ENCODE measurements at places on chromosomes 3 and 15.

- DNase-seq = no peak
Observed at GRCh38 chr15:59154243-59154642, 49.3 kb downstream of the CCNB2 start.

DNA sequence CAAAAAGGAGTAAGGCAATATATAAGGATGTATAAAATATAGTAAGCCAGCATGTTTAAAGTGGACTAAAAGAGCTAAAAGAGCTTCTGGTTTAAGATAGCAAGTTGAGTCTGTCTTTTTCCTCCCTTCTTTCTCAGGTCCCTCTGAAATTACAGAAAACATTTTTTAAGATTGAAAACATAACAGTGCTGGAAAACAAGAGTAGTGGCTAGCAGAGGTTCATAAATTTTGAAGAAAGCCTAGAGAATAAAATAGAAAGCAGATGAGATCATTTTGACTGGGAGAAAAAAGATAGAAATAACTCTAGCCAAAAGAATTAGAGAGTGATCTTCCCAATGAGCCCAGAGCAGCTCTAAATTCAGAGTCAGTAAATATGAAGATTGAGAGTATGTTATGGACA, 41.9 kb downstream of the ATP8B4 start:
- DNase-seq = no peak

DNA sequence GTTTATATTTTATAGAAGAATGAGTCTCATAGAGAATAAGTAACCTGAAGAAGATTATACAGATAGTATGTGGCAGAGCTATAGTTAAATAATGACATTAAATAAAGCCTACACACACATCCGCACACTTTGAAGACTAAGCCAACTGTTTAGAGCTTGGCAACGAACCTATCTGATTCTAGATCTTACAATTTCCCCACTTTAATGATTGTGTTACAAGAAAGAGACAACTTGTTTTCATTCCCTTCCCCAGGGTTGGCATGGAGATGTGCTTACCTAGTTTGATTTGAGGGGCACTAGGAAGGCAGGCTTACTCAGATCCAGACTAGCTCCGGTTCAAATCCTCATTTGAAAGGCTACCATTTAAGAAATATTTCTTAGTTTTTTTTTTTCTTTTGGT, 61.9 kb upstream of the CBLB start:
- no peak for DNase-seq

DNA sequence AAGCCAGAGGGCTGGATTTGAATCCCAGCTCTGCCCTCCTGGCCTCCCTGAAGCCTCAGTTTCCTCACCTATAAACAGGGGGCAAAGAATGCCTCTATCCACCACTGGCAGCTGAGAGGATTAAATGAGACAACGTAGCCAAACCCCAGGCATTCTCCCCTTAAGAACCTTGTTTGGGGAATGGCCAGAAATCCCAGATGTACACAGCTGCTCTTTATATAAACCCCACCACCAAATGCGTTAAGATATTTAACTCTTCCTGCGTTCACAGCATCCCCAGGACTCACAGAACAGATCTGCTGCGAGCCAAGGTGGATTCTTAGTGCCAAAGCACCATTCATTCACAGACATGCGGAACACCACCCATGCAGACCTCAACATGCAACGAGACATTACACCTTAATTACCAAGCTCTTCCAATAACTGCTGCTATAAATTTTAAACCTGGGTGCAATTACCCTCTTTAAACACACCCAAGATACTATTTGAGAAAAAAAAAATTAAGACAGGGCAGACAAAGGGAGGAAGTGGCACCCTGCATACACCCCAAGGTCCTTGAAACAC, 5.2 kb downstream of the TLE3 start:
- no peak for DNase-seq

GRCh38 chr3:158649791-158650190, 5.5 kb downstream of the GFM1 start:
- DNase-seq = no peak

DNA sequence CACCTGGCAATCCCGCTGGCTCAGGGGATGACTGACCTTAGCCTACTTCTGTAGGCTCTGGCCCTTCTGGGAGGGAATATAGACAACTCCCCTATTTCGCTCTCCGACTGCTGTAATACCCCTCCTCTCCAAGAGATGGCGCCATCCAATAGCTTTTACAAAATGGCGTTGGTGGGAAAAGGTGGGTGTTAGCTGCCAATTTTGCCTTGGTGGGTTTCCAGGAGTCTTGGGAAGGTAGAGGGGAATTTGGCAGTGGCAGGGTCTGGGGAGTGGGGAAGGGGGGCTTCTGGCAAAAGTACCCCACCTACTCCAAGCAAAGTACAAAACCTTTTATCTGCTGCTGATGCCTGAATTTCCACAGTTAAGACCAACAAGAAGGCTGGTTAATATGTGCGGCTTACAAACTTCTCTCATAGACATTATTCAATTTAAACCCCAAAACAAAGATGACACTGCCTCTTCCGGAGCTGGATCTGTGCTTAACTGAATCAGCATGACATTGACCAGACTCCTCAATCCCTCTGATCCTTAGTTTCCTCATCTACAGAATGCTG, 62.1 kb downstream of the RASGRF1 start:
- DNase-seq = no peak

DNA sequence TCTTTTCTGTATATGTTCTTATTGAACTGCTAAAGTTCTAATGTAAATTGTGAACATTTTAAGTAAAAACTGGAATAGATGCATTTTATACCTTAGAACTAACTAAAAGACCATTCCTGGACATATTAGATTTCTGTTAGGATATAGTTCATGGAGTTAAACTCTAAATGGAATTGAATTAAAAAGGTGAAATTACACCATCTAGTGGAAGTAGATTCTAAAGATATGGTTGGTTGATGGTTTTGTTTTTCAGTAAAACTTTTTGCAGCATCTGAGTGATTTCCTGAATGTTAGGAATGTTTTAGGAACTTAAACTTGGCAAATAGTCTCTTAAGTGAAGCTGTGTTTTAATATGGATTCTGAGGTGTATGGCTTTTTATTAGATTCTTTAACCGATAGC, 96.8 kb downstream of the SLMAP start:
- no peak for DNase-seq

DNA sequence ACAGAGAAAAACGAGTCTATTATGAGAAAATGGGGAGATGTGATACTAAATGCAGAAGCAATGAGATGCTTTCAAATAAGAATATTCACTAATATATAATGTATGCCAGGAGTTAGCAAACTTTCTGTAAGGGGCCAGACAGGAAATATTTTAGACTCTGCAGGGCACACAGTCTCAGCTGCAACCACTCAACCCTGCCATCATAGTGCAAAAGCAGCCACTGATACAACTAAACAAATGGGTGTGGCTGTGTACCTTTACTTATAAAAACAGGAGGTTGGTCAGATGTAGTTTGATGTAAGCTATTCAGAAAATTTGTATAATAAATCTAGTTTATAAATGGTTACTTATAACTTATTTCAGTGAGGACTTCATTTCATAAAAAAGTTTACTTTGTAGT, 78.1 kb downstream of the FBXL22 start:
- DNase-seq = no peak

DNA sequence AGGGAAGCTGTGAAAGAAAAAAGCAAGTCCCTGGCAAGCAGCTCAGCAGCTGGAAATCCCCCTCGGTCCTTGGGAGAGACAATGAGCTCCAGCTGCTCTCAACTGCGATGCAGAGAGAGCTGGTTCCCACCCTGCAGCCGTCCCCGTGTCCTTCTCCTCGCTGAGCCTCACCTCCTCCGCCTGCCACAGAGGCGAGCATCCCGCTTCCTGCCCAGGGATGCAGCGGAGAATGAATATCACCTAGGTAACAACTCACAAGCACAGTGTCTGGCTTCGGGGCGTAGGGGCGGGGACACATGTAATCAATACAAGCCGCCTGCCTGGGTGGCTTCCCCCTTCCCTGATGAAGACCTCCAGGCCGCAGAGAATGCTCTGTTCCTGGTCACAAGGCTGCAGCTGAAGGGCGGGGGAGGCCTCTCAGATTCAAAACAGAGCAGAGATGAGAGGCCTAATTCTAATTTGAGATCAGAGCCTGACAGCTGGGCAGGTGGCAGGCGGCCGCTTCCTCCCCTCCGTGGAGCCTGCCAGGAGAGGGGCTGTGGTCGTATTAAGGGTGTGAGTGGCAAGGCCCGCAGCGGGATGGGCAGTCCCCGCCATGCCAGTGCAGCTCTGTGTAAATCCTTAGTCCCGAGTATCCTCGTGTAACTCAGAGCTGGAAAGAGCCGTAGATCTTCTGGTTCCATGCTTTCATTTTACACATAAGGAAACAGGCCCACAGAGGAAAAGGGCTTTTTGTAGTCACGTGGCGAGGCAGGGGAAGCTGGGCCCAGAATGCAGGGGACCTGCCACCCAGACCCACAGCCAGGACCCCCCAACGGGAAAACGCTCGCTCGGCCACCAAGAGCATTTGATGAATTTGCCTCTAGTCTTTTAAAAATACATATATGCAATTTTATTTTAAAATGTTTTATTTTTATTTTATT, 24.3 kb downstream of the ZDHHC19 start:
- DNase-seq = no peak

DNA sequence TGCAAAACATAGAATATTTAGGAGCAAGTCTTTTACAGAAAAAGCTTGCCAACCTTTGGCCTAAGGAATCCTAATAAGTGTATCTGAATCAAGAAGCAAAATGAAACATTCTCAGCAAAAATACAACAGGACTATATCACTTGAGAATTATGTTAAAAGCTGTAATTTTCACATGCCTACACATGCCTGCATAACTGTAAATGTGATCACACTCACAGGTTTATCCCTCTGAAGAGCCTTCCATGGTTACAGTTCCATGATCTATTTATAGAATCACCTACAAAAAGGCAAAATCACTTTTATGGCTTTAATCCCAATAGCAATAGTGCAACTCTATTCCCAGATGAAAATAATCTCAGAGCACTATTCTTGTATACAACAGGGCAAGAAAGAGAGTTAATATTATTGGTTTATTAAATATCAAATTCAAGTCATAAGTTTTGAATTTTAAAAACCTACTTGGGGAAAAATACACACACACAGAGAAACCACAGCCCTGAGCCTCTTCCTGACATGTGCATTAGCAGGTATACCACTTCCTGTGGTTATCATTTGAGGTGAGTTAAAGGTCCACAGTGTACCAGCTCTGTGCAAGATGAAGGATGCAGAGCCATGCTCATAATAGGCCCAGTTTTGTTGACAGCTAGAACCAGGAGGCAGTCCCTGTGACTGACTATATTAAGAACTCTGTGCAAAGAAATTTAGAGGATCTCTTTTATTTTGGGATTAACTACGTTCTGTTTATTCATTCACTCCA, 252.5 kb upstream of the TGFBR2 start:
- no peak for DNase-seq

DNA sequence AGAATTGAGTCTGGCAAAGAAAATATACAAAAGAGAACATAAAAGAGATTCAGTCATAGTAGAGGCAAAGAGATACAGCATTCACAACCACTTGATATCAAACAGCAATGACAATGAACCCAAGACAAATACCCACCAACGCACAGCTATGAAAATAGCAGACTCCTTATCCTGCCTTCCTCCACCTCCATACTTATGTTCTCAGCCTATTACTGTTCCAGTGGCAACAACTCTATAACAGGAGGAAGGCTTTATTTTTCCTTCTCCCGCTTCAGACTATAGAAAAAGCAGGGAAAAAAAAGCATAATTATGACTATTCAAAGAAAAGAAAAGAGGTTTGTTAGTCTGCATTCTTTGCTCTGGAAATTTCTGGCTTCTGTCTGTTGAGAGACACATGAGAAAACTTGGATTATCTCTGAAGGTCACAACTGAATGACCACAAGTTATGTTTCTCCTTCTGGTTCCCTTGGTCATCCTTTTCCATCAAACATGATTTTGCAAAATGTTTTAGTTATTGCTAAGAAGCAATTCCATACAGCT, 81.2 kb upstream of the PLXND1 start:
- DNase-seq = no peak

DNA sequence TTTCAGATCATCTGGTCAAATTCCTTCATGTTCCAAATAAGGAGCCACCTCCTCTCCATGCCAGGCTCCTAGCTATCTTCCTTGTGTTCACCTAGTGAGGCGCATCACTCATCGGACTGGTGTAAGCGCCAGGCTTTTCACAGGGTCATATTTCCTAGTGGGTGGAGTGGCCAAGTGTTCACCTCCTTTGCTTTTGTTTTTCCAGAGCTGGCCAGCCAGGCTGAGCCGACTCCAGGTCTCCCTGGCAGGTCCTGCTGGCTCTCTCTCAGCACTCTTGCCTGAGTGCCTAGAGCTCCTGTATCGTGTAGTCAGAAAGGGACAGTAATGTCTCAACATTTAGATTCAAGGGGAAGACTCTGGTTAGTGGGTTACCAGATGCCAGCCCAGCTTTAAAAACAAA, 31.0 kb downstream of the HEG1 start:
- DNase-seq = peak; percentile 91

DNA sequence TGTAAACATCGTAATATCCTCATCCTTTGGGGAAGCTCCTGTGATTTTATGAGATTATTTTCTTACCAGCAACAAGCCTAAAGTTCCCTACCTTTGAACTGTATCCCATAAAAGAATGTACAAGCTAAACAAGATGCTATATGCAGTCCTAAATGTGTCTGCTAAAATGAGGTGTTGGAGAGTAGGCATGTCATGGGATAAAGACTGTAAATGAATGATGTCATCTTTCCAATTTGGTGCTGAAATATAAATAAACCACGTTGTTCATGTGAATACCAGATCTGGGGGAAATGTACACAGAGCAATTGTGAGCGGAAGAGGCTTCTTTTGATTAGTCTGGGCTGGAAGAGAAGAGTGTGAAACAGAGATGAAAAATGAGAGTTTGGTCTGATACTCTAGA, 214.9 kb upstream of the WNT5A start:
- DNase-seq = no peak

- DNase-seq = no peak
Observed at GRCh38 chr3:2910997-2911396, 199.2 kb downstream of the IL5RA start.

- no peak for DNase-seq
Observed at GRCh38 chr3:95272781-95273180, 1209.9 kb downstream of the NSUN3 start.

- no peak for DNase-seq
Observed at GRCh38 chr3:186166036-186166435, 57.1 kb upstream of the ETV5 start.

GRCh38 chr3:173465112-173465511, 67.6 kb downstream of the NLGN1 start:
- no peak for DNase-seq

- no peak for DNase-seq
Observed at GRCh38 chr15:38231436-38231835, 21.2 kb upstream of the SPRED1 start.

DNA sequence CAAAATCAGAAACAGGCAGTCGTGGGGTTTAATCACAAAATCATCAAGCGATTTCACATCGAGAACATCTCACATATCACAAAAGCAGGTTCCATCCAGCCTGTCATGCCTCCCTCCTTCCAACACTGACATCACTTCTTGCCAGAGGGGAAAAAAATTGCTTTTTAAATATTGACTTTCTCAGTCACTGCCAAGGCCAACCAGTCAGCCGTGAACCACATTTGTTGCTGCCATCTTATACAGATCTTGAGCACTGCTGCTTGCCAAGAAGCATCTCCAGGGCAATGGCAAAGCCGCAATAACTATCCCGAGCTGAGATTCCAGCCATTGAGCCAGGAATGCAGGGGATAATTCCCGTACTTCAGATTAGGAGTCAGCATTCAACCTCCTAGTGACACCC, 174.6 kb downstream of the ANXA2 start:
- no peak for DNase-seq

GRCh38 chr3:115062009-115062408, 85.1 kb downstream of the ZBTB20 start:
- no peak for DNase-seq

GRCh38 chr15:42507514-42507913, 12.1 kb downstream of the SNAP23 start:
- no peak for DNase-seq

- no peak for DNase-seq
Observed at GRCh38 chr3:113212844-113213375, 1.6 kb downstream of the BOC start.

All from gastrocnemius medialis (tissue), 4 donors.